ENCODE measurements at places on chromosomes 6 and 20. TPM values are rescaled to one million over a fixed set of nuclear protein-coding genes. Genes with fewer than 3 reads are reported as not detected.

The MOCS3 gene
- total RNA-seq, result 8.6 TPM

The CST9L gene
- total RNA-seq, result not detected

DNA sequence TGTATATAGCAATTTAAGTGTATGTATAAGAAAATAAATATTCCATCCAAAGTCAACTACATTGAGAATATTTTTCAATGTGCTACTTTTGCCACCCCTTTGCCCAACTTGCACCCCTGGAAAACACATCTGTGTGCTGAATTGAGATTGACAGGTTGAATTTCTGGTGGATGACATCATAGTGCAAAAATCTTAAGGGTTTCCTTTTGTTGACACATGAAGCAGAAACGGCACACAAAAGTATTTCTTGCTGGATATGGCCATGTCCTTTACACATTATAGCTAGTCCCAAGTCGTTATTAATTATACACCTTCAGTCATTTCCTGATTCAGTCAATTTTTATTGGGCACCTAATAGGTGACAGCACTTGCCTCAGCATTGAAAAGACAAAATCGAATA is 188.7 kb upstream of the FBXL4 start:
- DNase-seq, result no peak

DNA sequence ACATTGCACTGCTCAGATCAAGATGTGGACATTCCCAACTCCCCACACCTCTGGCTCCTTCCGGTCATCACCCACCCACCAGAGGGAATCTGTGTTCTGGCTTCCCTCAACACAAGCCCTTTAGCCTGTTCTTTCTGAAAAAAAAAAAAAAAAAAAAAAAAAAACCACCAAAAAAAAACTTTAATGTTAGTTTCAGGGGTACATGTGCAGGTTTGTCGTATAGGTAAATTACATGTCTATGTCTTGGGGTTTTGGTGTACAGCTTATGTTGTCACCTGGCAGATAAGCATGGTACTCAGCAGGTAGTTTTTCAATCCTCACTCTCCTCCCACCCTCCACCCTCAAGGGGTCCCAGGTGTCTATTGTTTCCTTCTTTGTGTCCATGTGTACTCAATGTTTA is 135.8 kb upstream of the FOXA2 start:
- no peak for DNase-seq

DNA sequence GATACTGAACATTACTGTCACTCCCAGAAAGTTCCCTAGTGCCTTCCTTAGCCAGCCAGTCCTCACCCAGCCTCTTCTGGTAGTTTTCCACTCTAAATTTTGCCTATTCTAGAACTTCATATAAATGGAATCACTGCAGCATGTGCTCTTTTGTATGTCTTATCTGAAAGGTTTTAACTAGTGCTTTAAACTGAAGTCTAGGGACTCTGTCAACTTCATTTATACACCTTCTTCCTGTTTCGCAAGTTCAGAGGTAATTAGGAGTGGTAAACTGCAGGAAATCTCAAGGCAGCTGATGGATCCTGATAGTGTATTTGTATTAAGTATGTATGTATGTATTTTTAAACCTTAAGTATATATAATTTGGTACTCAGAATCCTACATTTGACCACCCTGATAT is 94.3 kb downstream of the TCP11 start:
- no peak for DNase-seq

DNA sequence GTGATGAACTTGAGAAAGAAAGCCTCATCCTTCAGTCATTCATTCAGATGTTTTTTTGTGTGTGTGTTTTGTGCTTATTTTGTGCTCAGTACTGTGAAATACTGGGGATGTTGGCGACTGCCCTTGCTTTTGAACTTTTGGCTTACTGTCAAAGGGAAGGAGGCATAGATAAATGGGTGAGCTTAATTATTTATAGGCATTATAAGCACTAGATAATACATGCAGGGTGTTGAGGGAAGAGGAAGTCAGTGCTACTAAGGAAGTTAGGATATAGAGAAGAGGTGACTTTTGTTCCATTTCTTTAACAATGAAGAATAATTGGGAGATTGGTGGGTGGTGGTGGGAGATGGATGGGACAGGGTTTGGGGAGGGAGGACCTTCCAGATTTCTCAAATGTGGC is 23.6 kb downstream of the XRN2 start:
- no peak for DNase-seq

GRCh38 chr20:48425817-48426612 is 401.8 kb downstream of the PREX1 start:
- DNase-seq, result no peak

DNA sequence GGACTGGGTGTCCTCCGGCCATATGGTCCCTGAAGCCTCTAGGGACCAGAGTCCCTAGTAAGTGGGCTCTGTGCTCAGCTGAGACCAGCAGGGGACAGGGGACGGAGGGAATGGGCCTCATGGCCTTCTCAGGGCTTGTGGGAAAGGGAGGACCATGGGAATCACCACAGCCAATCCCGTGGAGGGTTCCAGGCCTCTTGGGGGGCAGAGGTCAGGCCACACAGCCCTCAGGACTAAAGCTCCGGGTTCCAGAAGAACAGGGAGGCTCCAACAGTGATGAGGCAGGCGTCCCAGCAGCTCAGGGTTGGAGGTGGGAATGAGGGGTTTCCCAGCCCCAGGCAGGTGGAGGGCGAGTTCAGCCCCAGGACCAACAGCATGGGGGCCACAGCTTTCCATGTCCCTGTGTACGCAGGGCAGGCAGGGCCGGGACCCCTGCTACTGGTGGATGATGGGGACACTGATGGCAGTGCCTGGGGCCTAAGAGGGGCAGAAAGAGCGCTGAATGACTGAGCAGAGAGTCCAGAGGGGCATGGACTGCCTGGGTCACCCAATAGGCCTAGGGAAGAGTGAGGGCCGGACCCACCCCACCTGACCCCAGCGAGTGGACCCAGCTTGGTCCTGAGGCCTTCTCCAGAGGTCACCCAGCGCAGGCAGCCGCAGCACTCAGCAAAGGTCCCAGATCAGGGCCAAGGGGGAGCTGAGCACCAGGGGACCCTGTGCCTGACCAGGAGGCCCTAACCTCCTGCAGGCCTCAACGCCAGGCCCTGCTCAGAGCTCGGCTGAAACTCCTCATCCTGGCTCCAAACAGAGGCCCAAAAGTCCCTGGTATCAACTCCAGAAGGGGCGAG is 8.8 kb downstream of the MYL9 start:
- DNase-seq, result no peak

DNA sequence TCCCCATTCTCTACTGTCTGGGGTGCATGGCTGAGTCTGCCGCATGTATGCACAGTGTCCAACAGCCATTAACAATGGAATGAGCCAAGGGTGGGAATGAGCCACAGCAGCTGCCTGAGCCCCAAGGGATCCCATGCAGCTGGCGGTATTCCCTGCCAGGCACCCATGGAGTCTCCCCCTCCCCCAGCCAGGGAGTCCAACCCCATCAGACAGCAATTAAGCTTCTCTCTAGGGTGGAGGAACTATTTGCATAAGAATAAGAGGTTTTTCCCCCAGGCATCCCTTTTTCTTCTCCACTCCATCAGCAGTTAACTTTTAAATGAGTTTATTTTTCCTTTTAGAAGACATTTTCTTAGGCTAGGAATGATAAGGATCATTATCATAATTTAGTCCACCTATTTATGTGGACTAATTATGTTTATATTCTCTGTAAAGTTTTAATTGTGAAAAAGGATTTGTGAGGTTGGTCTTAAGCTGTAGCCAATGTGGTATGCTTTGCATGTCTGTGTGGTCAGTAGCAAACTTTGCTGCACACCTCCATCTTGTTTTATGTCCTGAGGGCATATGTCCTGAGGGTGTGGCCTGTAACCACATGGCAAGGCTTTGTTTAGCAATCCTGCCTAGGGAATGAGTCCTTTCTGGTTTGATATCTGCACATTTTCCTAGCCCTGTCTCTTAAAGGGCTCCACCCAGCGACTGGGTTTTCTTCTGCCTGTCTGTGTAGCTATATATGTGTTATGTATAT is 158.9 kb upstream of the OLIG3 start:
- no peak for DNase-seq

DNA sequence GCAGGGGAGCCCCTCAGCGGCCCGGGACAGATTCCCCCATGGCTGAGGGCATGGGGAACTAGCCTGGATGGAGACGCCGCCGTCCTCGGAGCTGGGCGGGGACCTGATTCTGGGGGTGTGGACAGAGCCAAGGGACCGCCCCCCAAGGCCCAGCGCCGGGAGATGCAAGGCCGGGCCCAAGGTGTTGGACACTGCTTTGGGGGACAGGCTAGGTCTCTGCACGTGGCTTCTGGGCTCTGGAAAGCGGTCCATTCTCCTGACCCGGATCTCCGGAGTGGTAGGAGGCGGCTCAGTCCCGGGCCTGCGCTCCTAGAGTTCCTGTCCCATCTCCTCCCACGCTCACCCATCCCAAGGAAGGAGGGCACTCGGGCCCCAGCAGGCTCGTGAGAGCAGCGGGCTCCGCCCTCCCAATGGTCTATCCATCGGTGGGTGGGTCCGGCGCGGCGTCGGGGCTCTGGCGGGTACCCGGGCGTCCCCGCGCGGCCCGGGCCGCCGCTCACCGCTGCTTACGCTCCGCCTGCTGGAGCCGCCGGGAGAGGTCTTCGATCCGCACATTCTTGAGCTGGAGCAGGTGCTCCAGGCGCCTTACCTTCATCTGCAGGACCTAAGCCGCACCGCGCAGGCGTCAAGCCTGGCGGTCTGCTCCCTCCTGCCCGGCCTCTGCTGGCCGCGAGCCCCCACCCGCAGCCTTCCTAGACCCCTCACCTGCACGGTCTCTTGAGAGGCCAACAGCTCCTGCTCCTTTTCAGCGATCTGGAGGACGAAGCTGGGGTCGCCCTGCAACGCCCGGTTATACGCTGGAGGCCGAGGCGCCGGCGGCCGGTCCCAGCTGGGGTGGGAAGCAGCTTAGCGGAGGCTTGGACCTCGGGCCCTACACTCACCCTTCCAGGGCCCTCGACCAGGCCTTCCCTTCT is 3.3 kb downstream of the SPEF1 start:
- DNase-seq, result peak; percentile 69

DNA sequence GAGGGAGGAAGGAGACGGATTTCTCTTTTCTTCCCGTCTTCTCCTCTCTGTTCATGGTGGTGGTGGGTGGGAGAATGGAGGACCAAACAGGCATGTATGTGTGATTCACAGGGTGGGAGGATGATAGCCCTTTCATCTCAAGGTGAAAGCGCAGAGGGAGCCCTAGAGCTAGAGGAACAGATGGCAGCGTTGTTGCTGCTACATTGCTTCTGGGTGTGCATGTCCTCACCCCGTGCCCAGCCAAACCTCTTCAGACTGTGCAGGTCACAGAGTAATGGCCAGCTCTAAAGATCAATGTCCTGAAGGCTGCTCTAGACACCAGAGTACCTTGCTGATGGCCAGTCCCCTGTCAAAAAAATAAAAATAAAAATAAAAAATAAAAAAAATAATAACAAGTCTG is 301.8 kb downstream of the TBC1D7 start:
- no peak for DNase-seq

- no peak for DNase-seq
These were observed 89.5 kb downstream of the SNX5 start for GRCh38 chr20:17878912-17879602.

DNA sequence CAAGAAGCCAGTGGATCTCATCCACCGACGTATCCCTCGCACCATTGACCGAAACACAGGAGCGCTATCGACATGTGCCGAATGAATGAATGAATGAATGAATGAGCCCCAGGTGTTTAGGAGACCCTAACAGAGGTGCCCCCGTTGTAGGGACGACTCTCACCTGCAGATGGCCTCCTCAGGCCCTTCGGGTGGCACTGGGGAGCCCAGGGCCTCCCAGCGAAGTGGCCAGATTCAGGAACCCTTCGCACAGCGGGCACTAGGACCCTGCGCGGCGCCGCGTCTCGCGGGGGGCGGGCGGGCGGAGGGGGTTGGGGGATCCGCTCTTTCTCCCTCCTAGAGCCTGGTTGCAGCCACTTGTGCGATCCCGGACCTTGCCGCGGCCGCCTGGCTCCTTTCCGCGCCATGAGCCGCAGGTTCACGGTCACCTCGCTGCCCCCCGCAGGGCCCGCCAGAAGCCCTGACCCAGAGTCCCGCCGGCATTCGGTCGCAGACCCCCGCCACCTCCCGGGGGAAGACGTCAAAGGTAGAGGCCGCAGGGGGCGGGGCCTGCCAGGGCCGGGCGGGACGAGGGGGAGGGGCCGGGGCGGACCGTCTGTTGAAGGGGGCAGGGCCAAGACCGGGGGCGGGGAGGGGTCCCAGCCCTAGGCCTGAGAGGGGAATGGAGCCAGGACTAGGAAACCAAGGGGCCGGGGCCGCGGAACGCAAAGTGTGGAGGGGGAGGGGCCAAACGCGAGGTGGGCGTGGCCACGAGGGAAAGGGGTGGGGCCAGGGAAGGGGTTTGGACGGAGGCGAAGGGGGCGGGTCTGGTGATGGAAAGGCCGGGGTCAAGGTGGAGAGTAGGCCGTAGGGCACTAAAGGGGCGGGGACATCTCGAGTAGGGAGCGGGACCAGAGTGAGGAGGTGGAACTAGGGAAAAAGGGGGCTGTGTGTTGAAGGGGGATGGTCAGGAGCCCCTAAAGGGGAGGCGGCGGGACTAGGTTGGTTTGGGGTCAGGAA is 7.4 kb upstream of the SLC12A5 start:
- peak; percentile 59 for DNase-seq

GRCh38 chr6:74256781-74257180 is 560.8 kb downstream of the CD109 start:
- DNase-seq, result no peak

DNA sequence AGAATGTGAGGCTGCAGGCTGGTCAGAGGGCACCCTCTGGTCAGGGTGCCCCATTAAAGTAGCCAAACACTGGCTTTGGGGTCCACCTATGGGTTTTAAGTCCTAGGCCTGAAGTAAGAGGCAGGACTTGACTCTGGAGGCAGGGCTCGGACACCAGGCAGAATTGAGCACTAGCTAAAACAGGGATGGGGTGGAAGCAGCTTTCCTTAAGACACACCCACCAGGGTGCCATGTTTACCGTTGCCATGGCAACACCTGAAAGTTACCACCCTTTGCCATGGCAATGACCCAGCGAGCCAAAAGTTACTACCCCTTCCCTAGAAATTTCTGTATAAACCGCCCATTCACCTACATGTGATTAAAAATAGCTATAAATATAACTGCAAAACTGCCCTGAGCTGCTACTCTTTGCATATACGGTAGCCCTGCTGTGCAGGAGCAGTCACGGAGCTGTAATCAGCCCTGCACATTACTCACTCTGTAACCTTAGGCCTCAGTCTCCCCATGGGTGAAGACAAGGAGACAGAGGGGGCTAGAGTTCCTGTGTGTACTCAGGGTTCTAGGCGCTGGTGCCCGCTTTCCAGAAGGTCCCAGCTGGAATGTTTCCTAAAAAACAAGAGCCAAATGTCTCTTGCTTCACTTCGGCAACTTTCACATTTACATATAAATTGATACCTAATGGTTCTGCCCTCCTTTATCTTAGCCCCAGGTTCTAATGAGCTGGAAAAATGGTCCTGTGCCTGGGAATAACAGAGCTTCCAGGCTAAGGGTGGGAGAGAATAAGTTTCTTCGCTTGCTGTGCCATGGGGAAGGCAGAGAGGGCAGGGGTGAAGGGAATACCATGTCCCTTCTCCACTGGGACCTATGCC is 27.2 kb upstream of the SRSF6 start:
- DNase-seq, result no peak

- DNase-seq, result peak; percentile 38
These were observed 111.2 kb upstream of the PTPN1 start for GRCh38 chr20:50398821-50399554.

GRCh38 chr6:39945626-39946025 is 11.4 kb upstream of the MOCS1 start:
- peak; percentile 63 for DNase-seq
